ENCODE measurements at places on chromosomes 5 and 9.

GRCh38 chr9:14432666-14433350, 118.9 kb upstream of the NFIB start:
- no peak for DNase-seq

DNA sequence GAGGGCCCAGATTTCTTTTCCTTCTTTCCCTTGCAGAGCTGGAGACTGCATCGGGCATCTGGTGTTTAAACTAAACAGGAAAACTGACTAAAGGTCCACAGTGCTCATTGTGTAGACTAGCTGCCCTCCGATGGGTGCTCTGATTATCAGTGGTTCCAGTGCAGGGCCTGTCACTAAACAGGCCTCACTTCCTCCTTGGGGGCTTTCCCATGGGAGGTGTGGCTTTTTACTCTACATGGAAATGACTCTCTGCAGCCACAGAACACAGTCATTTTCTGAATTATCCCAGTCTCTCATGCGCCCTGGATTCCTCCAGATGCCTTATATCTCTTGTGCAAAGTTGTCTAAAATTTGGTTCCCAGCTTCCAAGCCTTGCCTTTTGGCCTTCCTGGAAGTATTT, 199.2 kb downstream of the TRIO start:
- no peak for DNase-seq

GRCh38 chr5:158903006-158903405, 196.7 kb downstream of the EBF1 start:
- no peak for DNase-seq

DNA sequence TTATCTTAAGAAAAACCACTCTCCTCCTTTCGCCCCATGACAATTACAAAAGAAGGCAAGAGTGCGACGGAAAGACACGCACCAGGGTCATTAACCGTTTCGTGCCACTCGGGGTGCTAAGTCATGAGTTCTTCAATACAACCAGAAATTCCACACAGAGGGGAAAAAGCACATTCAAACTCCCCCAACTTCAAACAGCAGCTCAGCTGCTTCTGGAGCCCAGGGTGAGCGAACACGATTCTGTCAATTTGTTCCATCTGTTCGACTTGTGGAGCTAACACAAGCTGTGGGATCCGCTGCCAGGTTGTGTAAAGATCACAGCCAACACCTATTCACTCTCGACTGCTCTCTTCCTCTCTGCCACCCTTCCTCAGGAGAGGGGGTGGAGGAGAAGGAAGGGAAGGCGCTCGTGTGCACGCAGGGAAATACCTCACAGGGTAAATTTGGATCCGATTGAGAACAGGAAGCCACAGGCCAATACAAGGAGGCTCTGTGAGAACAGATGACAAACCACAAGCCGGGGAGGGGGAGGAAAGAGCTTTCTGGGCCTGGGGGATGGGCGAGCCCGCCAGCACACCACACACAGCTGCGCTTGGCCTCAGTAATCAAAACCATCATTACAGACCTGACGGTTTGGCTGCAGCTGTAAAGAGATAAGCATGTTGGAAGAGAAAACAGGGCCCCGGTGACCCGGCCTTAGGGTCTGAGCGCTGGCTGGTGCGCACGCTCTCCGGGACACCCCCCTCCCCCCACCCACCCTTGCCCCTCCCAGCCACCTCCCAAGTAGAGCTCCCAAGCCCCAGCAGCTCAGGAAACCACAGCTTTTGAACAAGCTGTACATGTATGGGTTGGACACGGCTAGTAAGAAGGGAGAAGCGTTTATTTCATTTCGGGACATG, 54.3 kb downstream of the PTCH1 start:
- DNase-seq, result peak; percentile 77
